ENCODE measurements at places on chromosomes 2 and 18.

DNA sequence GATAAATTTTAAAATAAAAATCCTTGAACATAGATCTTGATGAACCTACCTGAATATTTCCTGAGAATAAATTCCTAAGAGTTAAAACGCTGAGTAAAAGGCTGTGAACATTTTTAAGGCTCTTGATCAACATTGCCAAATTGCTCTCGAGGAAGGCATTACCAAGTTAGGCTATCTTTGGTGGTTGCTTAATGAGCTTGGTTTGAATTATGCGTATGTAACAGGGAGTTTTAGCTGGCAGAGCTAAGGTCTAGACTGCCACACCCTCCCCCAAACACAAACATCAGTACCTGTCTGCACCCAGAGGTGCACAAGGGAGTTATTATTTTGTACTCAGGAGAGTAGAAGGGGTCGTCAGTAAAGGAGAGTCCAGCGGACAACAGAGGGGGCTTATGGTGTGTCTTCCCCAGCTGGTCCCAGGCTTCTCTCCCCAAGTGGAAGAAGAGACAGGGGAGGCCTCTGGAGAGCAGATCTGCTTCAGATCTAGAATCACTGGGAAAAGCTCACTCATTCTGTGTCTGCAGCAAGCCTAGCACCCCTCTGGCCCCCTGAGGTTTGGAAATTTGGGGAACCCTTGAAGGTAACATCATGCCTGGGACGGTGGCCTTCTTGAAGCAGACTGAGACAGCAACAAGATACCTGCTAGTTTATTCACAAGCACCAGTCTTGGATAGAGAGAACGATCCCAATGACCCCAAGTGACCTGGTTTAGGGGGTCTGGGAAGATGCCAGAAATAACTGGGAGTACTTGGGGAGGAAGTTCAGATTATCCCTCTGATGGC, 197.2 kb upstream of the ID2 start:
- no peak for DNase-seq

DNA sequence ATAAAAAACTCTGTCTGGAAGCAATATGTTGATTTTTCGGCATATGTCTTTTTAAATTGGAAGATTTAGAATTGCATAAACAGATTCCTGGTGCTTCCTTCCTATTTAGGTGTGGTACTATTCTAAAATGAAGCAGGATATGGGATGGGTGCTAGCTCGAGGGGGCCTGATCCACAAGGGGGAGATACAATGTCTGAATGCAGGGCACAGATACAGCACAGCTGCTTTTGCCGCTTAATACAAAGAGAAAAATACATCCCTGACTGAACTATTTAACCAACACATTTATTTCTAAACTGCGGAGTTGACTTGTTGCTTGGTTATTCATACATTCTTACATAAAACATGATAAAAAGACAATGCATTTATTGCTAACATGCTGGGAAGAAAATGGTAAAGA, 169.1 kb downstream of the TMEFF2 start:
- no peak for DNase-seq

GRCh38 chr2:56680971-56681631, 497.3 kb downstream of the CCDC85A start:
- DNase-seq, result no peak

GRCh38 chr2:24307961-24308360, 52.4 kb downstream of the ITSN2 start:
- DNase-seq, result no peak

GRCh38 chr2:51717312-51717711, 685.4 kb upstream of the NRXN1 start:
- no peak for DNase-seq

DNA sequence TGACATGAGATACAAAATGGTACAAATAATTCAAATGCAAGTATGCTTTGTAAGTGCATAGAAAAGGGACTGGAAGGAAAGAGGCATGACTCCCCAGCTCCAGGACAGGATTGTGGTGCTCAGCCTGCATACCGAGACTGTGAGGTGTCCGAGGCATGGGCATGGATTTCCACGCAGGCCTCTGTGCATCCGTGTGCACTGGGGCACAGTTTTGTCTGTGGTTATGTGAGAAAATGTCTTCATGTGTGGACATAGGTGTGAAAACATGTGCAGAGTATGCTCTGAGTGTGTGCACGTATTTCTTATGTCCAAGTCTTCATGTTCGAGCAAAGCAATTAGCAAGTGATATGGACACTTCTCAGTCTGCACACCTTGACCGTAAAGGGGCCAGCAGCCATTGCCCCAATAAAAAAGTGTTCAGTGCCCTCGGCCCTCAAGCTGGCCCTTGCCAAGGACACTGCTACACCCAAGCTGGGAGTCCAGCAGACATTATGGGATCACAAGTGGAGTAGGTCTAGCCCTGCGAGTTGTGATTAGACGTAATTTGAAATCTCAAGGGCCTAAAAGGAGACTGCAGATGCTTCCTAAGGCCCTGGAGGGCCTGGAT, 120.7 kb downstream of the CYP26B1 start:
- no peak for DNase-seq

GRCh38 chr2:3202926-3203325, 174.7 kb downstream of the EIPR1 start:
- no peak for DNase-seq

- DNase-seq, result no peak
Observed at GRCh38 chr2:179859523-179859922, 1.9 kb downstream of the ZNF385B start.

DNA sequence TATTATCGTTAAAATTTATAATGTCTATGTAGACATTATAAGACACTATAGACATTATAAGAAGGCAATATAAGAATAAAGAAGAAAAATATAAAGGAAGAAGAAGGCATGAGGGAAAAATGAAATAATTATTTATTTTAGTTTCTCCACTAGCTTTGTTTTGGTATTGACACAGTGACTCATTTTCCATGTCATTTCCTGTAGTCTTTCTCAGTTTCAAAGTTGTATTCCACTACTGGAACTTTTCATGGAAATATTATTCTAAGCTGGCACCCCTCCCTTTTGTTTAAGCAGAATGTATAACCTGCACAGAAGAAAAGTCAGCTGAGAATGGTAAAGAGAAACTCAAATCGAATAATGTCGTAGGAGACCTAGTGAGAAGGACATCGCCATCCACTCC, 234.2 kb upstream of the NETO1 start:
- no peak for DNase-seq

DNA sequence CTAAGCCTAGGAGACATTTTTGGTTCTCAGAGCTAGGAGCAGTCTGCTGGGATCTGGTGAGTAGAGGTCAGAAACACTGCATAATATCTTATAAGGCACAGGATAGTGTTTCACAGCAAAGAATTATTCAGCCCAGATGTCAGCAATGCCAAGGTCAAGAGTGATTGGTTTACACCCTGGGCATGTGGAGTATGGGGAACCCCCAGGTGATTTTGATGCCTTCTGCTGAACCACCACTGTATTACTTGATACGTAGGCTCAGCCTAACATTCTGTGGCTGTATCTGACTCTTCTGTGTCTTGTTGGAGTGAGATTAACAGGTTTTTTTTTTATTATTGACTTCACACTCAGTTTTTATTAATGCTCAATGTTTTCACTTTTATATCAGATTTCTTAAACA, 6.0 kb downstream of the DDX18 start:
- DNase-seq, result no peak

DNA sequence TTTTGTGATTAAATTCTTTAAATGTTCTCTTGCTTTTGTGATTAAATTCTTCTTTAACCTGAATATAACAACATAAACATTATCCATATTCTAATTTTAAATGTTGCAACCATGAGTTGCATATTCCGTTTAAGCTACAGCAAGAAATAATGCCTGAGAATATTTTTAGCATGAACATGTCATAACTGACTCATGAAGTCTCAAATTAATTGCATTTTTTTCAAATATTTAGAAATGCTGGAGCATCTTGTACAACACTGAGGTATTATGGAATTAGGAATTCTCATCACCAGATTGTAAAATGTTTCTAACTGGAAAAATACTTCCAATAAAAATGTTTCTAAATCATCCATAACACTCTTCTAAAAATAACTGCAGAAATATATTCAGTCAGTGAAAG, 14.7 kb downstream of the ROCK2 start:
- no peak for DNase-seq

DNA sequence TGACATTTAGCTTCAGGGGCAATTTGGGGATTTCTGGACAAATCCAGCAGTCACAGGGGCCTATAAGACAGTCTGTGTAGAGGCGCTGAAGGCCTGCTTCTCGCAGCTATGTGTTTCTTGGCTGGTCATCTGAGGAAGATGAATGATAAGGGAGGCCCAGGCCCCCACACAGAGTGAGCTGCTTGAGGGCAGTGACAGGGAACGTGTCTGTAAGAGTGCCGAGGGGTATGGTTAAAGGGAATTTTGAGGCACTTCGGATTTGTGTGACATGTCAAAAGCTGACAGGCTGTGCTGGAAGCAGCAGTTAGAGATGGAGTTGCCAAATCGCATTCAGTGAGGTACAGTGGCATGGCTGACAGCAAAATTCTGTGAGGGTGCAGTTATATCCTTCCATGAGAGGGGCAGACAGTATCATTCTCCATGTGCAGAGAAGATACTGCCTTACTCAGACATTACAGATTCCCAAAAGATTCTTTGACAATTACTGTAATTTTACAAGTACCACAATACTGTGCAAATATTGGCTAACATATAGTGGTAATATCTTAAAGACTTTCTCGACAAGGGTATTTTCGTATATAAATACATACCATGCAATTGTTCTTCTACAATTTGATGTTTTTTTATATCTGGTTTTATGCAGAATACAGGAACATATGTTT, 74.0 kb downstream of the CERS6 start:
- no peak for DNase-seq

- no peak for DNase-seq
Observed at GRCh38 chr2:204628926-204629712, 83.8 kb downstream of the PARD3B start.
